T-helper 2 cell treated with Interferon-gamma antibody and Interleukin-4, amounts not matched to agents 100 ng/mL and 5 ng/mL, for 36 hours (primary cell): ENCODE measurements at places on chromosomes 1 and 21. TPM values are rescaled to one million over a fixed set of nuclear protein-coding genes. Genes with fewer than 3 reads are reported as not detected.

Gene CDA
- not detected in 2 replicates for total RNA-seq

Gene OVAAL
- not detected in 2 replicates for total RNA-seq

Gene CFHR3
- total RNA-seq: not detected in 2 replicates

Gene DPT
- not detected in 2 replicates for total RNA-seq

Gene NUDT4B
- 0.36 and 1.4 TPM in 2 replicates for total RNA-seq

Gene CNR2
- total RNA-seq: 0.16 TPM in 2 replicates

Gene S100B
- total RNA-seq: 0.20 TPM in 1 of 2 replicates, not detected in the other

Gene C1QB
- not detected in 2 replicates for total RNA-seq

Gene C1orf226
- not detected in 2 replicates for total RNA-seq

Gene C1orf141
- not detected in 2 replicates for total RNA-seq

Gene EXTL2
- 2.7 and 3.2 TPM in 2 replicates for total RNA-seq

Gene PDZK1
- 0.27 and 0.36 TPM in 2 replicates for total RNA-seq
